Posterior cingulate gyrus (tissue), 11 donors: ENCODE measurements at places on chromosomes 13 and 19.

- DNase-seq = no peak
Measured at GRCh38 chr19:55603581-55604292, 1.7 kb upstream of the ZNF865 start.

- DNase-seq = no peak
Measured at GRCh38 chr13:35378939-35379338, 97.5 kb downstream of the MAB21L1 start.

GRCh38 chr13:110628477-110628793, 13.1 kb downstream of the NAXD start:
- no peak for DNase-seq

DNA sequence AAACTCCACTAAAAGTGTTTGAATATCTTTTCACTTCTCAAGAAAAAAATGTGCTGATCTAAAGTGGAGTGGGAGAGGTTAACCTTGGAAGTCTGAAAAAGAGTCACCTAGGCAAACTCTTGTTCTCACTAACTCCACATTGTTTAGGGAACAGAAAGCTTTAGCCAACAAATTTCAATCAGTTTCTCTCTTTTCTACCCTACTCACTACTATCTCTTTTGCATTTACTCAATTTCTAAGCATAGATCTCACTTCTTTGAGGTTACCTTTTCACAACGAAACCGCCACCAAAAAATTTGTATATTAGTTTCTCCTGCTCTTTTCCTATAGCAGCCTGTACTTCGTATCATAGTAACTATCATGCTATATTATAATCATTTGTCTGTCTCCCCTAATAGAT, 6.3 kb downstream of the NHLRC3 start:
- DNase-seq = no peak

DNA sequence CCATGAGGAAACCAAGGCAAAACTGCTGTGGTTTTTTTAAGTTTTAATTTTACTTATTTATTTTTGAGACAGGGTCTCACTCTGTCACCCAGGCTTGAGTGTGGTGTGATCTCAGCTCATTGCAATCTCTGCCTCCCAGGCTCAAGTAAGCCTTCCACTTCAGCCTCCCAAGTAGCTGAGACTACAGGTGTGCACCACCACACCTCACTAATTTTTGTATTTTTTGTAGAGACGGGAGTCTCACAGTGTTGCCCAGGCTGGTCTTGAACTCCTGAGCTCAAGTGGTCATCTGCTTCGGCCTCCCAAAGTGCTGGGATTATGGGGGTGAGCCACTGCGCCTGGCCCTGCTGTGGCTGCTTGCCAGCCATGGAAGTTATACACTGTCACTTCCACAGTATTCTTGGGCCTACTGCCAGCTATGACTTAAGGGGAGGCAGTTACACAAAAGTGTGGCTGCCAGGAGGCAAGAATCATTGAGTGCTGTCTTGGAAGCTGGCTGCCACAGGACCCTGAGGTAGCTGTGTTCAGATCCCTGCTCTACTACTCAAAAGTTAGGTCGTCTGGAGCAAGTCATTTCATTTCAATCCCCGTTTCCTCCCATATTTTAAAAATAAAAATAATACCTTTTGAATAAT, 12.7 kb downstream of the FARP1 start:
- no peak for DNase-seq

GRCh38 chr13:28542804-28543203, 47.9 kb upstream of the FLT1 start:
- DNase-seq = no peak

DNA sequence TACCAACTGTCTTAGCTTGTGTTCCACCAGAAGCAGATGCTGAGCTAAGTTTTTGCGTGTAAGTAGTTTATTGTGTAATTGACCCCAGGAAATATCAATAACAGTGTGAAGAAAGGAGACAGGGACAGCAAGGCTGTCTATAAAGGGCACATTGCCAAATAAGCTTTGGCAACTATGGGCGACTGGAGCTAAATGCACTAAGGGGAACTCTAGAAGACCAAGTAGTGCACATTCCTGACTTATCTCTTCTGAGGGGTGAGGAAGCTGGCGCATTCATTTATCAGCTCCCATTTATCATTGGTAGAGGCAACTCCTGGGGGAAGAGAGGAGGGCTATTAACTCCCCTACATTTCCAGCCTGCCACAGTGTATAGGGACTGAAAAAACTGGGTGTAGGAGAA, 135.0 kb downstream of the DLEU7 start:
- no peak for DNase-seq
